ENCODE measurements at places on chromosomes 12 and 14.

DNA sequence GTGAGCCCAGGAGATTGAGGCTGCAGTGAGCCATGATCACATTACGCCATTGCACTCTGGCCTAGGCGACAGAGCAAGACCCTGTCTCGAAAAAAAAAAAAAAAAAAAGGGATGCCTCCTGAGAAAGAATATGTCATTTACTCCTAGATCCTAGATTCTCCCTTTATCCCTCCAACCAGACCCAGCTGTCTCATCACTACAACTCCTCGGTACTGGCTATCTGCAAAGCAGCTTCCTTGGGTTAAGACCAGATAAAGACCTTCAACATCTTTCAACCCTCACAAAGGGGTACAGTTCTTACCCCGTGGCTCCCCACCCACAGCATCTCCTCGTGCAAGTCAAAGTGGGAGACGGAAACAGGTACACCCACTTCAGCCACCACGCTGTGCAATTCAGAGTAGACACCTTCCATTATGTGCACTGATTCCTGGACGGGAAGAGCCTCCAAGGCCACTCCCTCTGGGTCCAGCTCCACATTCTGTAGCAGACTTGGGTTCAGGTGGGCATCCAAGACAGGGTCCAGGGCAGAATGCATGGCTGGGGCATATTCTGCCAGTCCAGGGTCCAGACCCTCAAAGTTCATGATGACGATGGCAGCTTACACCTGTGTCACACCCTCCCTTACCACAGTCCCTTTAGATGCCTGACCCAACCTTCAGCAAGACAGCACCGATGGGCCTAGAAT, 1.1 kb downstream of the PAN2 start:
- no peak for DNase-seq

DNA sequence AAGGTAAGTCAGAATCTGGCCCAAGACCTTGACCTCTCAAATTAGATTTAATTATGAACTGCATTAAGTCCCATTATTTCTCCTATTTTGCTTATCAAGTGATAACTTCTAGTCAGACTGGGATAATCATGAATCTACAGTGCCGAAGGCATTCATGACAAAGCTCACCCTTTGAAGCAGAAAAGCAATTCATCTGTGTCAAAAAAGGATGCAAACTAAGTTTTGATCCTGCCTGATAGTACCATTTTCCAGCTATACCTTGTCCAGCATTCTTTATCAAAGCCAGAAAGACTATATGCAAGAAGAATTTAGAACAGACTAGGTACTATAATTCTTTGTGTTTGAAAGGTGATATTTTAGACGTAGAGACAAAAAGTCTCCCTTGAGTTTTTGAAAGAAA, 268.1 kb downstream of the FBXL14 start:
- DNase-seq, result no peak

GRCh38 chr12:109890620-109891170, 9.4 kb upstream of the TCHP start:
- DNase-seq, result no peak

GRCh38 chr12:108098374-108098773, 30.7 kb upstream of the WSCD2 start:
- no peak for DNase-seq

DNA sequence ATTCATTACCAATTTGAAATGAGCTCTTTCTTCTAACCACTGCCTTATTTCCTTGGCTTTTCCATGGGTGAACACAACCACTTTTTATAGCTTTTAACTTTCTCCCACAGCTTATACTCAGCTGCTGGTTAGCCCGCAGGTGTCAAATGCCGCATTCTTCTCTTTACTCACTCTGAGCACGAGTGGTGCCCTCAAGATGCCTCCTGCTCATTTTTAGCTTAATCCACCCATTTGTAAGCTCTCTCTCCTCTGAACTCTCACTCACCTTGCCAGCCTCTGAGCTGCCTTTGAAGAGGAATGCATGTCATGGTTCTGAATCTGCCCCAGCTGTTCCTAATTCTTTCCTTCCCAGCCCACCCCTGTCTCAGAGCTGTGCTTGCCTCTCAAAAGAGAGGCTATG, 449.4 kb upstream of the PRICKLE1 start:
- no peak for DNase-seq

DNA sequence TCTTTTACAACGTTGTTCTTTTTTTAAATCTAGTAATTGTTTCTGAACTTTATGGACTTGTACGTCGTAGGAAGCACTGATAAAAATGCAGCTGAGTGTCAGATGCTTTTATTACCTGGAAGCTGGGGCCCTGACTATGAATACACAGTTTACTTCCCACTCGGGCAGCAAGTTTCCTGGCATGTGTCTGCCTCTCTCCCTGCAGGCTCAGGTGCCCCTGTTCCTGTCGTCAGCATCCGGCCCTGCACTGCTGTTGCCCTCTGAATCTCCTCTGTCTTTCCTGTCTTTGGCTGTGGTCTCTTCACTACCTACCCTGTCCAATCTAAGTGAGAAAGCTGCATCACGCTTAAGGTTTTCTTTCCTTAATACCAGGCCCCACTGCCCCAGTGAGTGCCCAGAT, 75.8 kb downstream of the PELI2 start:
- no peak for DNase-seq
